RWPE1 (cell line): ENCODE measurements at places on chromosomes 7 and 10.

DNA sequence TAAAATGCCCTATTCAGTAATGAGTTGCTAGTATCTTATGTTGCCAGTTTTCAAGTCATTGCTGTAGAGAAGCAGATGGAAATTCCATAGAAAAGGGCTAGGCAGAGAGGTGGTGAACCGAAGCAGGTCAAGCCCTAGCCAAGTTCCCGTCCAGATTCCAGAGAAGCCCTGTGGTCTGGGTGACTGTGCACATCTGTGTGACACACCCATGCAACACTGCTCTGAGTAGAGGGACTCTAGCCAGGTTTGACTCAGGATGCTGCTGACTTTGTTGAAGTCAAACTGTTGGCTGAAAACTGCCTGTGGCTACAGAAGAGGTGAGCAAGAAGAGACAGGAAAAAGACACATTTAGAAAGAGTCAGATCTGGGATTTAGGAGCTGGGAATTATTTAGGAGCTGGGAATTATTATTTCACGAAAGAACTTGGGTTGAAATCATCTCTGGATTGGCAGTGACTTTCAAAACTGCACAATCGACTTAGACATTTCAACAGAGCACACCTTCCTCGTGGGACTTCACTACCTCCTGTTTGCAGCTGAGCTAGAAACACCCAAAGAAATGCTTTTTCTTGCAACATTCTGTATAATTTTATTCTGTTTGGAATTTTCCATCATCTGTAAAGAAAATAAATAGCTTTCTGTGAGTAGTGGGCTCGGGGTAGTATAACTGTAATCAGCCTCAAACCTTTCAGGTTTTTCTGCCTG, 149.1 kb upstream of the PRKCQ start:
- peak; percentile 72 for DNase-seq

DNA sequence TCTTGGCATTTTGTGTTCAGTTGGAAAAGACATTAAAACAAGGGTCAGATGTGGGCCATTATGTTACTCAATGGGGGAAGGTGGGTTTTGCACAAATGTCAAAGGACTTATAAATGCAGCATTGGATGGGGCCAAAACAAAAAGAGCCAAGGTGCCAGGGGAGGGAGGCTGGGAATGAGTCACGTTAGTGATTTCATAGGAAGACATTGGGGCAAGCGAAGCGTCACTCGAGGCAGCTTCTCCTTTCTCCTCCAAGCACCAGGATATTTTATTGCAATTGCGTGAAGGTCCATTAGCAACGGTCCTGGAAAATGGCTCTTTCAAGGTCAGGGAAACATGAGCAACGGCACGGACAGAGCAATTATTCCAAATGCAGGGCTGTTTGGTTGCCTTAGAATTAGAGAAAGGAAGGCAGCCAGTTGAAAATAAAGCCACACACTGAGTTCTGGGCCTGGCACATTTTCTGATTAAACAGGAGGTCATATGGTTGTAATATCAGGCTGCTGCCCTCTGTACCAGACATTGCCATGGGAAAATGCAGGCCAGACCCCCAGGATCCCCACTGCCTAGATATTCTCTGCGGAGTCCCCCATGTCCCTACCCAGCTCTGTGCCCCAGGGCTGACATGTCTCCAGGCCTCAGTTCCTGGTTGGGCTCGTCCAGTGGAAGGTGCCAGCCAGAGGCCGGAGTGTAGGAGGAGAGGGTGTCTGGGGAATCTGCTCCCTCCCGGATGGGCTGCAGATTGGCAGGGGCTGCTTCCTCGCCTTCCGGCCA, 63.3 kb upstream of the NANOS1 start:
- no peak for DNase-seq

DNA sequence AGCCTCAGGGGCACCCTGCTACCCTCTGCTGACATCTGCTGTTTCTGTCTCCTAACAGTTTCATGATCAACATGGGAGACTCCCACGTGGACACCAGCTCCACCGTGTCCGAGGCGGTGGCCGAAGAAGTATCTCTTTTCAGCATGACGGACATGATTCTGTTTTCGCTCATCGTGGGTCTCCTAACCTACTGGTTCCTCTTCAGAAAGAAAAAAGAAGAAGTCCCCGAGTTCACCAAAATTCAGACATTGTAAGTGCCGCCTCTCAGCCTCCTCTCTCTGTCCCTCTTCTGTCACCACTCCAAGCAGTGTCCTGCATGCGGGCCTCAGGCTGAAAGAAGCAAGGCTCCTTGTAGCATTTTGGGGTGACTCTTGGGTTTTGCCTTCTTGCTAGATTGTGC, 39.0 kb downstream of the POR start:
- no peak for DNase-seq

DNA sequence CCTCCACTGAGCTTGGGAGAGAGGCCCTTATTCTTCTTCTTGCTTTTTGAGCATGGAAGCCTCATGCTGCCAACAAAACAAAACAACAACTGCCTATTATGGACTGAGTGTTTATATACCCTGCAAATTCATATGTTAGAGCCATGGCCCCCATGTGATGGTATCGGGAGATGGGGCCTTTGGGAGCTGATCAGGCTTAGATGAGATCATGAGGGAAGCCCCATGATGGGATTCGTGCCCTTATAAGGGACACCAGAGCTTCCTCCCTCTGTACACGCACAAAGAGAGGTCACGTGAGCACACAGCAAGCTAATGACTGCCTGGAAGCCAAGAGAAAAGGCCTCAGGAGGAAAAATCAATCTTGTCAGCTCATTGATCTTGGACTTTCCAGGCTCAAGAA, 235.0 kb downstream of the FANK1 start:
- no peak for DNase-seq

- no peak for DNase-seq
These were observed 2.4 kb downstream of the UBE2H start for GRCh38 chr7:129950191-129950932.

DNA sequence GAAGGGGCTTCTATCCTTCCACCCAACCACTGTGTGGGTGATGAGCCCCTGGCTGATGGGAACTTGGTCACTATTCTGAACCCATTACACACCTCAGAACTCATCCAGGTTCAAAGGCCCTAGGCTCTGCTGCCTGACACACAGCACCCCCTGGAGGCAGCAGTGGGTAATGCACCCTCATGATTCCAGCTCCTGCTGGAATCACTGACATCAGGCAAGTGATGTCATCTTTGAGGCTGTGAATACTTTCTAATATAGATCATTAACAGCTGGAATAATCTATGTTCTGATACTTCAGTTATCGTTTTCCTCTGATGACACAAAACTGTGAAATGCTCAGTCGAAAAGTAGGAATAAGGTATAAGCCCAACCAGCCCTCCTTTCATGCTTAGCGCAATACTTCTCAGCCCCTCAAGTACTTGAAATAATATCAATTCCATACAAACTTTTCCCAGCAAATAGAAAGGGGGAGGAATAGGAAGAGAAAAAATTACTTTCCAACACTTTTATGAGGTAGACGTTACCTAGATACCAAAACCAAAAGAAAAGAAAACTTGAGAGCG, 7.5 kb upstream of the RBP3 start:
- DNase-seq = peak; percentile 71

DNA sequence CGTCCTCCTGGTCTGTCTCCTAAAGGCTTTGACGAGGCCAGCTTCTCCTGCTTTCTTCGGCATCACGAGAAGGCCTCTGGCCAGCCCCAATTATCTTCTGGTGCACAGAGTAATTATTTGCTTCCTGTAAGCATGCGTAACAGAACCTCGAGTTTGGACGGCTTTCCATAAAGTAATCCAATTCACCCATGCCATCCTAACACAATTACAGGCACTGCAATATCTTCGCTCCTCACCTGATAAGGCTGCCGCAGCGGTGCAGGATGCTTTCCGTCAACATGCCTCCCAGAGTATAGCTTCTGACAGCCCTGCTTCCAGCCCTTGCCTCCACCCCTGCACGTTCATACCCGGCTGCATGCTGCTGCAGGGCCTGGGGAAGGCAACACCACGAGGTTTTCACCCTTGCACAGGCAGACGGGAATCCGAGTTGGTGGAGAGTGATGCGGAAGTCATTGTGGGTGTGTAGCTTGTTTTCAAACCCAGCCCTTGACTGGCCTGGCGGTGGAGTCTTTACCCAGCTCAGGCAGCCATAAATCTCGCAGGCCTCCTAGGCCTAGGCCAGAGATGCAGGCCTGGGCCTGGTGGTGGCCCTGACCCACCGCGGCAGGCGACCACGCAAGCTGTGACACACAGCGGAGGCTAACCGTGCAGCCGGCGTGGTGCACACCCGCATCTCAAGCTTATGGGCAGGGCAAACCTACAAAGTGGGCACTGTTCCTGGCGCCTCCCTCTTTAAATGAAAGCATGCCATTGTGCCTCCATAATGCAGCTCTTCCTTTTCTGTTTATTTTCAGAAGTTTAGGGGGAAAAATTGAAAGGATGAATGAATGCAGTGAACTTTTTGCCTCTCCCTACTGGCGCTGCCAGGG, 12.7 kb downstream of the EBF3 start:
- DNase-seq = no peak

DNA sequence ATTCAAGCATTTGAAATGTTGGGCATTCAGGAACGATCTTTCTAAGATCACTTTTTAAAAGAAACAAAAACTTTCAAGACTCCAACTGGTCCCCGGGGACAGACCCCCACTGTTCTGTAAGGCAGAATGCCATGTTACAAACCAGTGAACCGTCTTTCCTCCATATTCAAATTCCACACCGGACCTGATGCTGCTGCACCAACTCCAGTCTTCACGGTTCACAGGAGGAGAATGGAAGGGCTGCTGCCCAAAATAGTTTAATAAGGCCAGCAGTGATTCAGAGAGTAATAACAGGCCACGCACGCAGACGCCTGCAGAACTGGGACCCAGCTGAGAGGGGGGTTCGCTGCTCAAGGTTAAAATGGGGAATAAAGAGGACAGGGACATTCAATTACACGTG, 47.2 kb downstream of the OSBPL3 start:
- no peak for DNase-seq

DNA sequence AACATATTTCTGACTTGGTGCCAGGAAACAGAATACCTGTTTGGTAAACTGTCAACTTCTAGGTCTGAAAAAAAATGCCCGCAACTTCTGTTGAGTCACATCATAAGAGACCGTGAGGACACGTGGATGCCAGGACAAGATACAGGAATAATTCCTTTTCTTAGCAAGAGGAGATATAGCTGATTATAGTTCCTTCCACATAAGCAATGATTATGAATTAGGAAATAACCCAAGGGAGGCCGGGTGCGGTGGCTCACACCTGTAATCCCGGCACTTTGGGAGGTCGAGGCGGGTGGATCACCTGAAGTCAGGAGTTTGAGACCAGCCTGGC, 75.2 kb downstream of the CDC123 start:
- no peak for DNase-seq

GRCh38 chr7:17207220-17207619, 91.2 kb upstream of the AHR start:
- peak; percentile 38 for DNase-seq

GRCh38 chr10:65166272-65166671, 1645.1 kb downstream of the REEP3 start:
- DNase-seq = no peak
